ENCODE measurements at places on chromosomes 2 and 18.
A peak's percentile ranks its signal among the peaks of the same experiment; 100 is the strongest.

DNA sequence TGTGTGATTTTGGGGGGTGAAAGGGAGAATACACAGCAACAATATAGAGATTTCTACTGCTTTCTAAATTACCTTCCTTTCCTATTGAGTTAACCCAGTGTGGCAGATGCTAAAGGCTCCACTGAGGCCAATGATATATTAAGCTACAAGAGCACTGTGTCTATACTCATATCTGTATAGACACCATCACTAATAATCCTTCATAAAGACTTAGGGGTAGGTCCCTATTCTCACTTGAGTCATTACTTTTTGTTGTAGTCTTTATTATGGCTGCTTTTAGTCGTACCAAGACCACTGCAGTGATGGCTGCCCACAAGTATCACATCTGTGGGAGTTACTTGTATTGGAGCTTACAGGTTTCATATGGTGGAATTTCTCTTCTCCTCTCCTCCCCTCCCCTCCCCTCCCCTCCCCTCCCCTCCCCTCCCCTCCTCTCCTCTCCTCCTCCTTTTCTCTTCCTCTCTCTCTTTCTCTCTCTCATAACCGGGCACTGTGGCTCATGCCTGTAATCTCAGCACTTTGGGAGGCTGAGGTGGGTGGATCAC lies 637.6 kb downstream of the ADCYAP1 start:
- no peak for DNase-seq

GRCh38 chr2:207768866-207769596 lies 675 bp downstream of the FZD5 start:
- no peak for DNase-seq

DNA sequence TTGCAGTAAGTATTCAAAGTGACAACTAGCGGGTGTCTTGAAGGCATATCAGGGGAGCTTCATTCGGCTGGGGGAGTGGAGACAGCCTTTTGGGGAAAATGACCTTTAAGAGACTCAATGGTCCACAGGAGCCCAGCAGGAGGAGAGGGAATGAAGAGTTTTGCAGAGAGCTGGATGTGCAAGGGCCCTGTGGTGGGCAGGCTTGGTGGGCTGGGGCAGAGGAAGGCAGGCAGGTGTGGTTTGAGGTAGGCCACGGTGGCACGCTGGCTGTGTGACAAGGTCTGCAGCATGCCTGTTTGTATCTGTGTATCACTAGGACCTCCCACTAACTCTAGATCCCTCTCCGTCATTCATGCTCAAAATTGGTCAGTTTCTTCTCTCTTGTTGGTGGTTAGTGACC lies 53.7 kb downstream of the CD8B2 start:
- DNase-seq = no peak

DNA sequence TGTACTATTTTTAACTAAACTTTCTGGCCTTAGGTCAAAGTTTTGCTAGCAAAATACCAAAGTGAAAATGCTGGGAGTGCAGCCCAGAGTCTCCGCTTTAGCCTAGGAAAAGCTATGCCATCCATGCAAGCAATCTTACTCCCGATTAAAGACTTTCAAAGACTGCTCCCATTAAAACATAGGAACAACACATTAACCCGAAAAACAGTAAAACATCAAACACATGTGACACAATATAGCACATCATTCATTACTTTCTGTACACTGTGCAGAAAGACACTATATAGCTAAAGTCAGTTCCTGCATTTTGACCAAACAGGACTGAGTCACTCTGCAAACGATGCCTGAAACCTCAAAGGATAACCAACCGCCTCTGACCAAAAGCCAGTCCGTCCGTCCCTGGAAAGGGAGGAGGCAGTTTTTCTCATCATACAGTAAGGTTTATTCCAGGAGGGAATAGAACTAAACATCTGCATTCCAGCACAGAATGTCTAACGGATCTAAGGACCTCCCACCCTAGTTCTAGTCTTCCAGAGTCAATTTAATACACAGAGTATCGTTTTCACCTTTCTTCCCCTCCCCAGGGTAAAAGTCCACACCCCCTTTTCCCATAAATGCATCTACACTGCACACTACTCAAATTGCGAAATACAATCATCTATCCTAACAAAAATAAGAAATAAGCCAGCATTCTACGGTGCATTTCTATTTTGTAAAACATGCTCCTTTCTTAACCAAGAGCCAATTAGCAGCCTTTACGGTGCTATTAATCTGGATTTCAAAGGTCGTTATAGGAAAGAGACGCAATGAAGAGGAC lies 1.7 kb downstream of the ROCK2 start:
- no peak for DNase-seq

- DNase-seq = no peak
Observed at GRCh38 chr2:14756122-14756541, 123.6 kb downstream of the LRATD1 start.

- DNase-seq = no peak
Observed at GRCh38 chr2:173953047-173953424, 12.1 kb downstream of the SP3 start.

DNA sequence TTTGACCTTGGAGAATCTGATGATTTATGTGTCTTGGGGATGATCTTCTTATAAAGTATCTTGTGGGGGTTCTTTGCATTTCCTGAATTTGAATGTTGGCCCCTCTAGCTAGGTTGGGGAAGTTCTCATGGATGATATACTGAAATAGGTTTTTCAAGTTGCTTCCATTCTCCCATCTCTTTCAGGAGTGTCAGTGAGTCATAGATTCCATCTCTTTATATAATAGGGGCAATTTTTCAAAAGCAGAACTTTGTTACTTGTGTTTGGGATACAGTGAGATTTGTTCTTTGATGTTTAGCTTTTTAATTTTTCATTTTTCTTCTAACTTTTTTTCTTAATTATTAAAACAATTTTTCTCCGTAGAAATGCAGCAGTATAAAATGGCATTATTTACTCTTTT lies 19.4 kb downstream of the TMEM87B start:
- DNase-seq = no peak

GRCh38 chr2:64837925-64838641 lies 151.1 kb upstream of the SLC1A4 start:
- DNase-seq = no peak

DNA sequence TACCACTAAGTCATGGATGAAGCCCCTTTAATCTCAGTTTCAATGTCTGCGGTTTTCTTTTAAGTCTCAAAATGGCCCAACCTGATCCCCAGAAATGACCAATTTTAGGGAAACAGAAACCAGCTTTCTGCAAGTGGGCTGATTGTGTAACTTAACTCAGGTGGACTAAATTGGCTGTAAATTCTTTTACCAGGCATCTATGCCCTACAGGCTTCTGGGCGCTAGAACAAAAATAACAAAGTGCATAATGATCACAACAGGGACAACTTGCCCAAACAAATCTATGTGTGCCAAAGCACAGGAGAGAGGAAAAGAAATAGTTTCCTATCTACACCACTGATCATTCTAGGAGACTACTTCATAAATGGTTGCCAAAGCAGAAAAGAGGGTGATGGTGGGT lies 112.3 kb upstream of the SETBP1 start:
- no peak for DNase-seq

DNA sequence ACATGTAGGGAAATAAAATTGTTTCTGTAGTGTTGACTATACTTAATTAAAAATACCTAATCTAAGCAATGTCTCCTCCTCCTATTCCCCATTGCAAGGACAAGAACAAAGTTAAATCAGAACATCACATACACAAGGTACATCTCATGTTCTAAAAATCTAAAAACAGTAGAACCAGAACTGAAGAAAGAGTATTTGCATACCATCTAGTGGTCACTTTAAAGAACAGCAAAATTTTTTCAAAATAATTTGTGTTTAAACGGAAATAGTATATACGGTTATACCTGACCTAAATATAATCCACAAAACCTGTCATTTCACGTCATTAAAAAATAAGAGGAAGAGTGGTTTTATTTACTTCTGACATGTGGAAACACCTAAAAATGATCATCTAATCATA lies 294.3 kb upstream of the KCNH7 start:
- no peak for DNase-seq

DNA sequence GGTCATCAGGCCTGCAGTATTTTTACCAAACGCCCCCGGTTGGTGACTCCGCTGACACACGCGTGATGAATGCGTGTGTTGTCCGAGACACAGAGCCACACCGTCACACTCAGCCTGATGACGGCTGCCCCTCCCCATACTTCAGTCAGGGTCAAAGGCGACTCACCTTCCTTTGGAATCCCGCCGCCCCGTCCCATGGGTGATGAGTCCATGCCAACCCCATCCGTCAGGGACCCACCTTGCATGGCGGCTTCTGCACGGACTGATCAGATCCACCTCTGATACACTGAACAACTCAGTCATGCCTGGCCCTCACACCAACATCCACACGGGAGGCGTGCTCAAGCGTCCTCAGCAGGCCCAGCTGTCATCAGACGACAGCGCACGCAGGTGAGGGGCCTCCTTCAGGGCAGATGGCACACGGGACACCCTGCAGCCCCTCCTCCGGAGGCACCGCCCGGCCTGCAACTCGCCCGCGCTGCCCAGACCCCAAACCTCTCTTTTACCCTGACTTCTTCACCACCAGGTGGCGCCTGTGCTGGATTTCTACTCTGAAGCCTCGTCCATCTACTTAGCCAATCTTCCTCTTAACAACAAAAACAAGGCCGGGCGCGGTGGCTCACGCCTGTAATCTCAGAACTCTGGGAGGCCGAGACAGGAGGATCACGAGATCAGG lies 89.2 kb downstream of the ZNF516 start:
- peak; percentile 14 for DNase-seq

DNA sequence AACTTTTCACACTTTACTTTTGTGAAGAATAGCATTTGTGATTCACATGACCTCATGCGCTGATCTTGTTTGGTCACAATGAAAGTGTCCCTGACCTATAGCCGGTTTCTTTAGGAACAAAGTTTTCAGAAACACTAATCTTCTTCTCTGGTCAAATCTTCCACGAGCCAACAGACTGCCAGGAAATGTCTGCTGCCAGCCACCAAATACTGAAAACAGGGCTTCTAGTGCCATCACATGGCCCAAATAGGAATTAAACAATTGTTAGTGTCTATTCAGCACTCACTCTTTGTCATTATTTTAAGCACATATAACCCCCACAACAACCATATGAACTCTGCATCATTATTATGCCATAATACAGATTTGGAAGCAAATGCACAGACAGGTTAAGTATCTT lies 286.5 kb upstream of the SYT4 start:
- DNase-seq = no peak

DNA sequence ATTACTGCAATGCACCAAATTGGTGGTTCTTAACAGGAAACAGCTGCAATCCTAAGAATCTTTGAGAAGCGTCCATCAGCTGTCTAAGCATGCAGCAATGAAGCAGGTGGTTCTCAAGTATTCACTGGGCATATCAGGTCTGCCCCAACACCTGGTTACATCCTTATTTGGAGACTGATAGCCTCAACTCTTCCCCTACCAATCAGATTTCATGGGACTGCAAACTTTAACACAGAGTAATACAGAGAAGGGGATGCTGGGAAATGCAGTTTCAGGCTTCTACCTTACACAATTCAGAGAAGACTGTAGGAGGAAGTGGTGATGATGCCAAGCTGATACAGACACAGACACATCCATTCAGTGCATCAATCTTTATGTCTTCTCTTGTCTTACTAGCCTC lies 240.5 kb downstream of the BCL2 start:
- no peak for DNase-seq

- no peak for DNase-seq
Observed at GRCh38 chr18:79883461-79884293, 67.8 kb downstream of the SLC66A2 start.

- no peak for DNase-seq
Observed at GRCh38 chr2:18284331-18284730, 276.1 kb downstream of the RDH14 start.

GRCh38 chr2:126038861-126039260 lies 617.1 kb upstream of the GYPC start:
- no peak for DNase-seq

- DNase-seq = no peak
Observed at GRCh38 chr2:158810731-158811460, 15.8 kb downstream of the DAPL1 start.

DNA sequence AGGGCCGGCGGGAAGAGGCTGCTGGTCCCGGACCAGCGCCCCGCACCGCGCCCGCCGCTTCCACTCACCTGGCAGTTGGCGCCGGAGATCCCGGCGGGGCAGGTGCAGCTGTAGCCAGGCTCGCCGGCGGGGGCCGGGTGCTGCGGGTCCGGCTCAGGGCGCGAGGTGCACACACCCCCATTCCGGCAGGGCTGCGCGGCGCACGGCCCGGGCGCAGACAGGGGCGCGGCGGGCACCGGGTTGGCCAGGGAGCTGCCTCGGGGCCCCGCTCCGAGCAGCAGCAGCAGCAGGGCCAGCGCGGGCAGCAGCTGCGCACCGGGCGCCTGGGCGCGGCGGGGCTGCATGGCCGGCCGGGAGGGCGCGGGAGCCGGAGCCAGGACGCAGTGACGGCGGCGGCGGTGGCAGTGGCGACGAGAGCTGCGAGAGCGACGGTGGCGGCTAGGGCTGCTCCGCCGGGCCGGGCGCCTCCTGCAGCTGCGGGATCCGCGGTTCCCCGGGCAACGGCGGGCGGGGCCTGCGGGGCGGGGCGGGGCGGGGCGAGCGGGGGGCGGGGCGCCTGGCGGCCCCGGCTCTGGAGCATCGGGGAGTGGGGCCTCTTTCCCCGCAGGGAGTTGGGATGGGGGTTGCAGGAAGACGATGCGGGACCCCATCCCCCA lies at the start of gene DNER:
DNER (minus strand) TSS at position 476 of the 656 bp plus-strand sequence; CDS start at position 344, 132 bp downstream.
- DNase-seq = no peak

DNA sequence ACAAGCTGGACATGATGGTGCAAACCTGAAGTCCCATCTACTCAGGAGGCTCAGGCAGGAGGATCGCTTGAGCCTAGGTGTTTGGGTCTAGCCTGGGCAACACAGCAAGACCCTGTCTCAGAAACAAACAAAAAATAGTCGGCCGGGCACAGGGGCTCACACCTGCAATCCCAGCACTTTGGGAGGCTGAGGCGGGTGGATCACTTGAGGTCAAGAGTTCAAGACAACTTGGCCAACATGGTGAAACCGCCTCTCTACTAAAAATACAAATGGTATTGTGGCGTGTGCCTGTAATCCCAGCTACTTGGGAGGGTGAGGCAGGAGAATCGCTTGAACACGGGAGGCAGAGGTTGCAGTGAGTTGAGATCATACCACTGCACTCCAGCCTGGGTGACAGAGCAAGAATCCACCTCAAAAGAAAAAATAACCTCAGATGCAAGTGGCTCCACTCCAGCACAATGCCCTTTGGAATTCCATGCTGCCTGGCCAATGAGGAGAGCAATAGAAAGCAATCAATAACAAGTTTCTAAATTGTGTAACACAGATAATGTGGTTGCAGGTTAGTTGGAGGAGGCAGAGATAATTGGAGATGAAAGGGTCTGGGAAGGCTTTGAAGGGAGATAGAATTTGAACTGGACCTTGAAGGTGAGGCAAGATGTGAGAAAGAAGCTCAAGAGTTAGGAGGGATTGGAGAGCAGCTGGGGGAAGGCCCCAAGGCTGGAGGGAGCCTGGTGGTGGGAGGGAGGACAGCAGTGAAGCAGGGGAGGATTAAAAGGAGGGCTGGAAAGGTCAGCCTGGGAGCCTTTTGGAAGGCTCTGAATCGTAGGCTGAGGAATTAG lies 6.0 kb downstream of the TTC31 start:
- DNase-seq = no peak

Data from stimulated activated CD4-positive, alpha-beta T cell treated with anti-CD3 and anti-CD28 coated beads, Interleukin-1b, Interleukin-23, amount 100 ng/mL, for 1 hour (primary cell).